ENCODE measurements at places on chromosomes 7 and 10. TPM values are rescaled to one million over a fixed set of nuclear protein-coding genes. Genes with fewer than 3 reads are reported as not detected.
A peak's percentile ranks its signal among the peaks of the same experiment; 100 is the strongest.

The HOXA1 gene
- 0.33 TPM for polyA plus RNA-seq

The ANKRD22 gene
- 23.1 TPM for polyA plus RNA-seq

The MYOF gene
- polyA plus RNA-seq, result 23.4 TPM

The PNLIP gene
- polyA plus RNA-seq, result 0.14 TPM

The SLC16A9 gene
- 0.70 TPM for polyA plus RNA-seq

The OR2A12 gene
- not detected for polyA plus RNA-seq

The KLF14 gene
- not detected for polyA plus RNA-seq

The HTR7 gene
- polyA plus RNA-seq, result 0.48 TPM

The GPRIN2 gene
- 17.7 TPM for polyA plus RNA-seq

The ZNF853 gene
- 1.4 TPM for polyA plus RNA-seq

The WDFY4 gene
- 4.6 TPM for polyA plus RNA-seq

GRCh38 chr10:30625080-30625479 lies 4.5 kb downstream of the LYZL2 start:
- DNase-seq, result no peak

DNA sequence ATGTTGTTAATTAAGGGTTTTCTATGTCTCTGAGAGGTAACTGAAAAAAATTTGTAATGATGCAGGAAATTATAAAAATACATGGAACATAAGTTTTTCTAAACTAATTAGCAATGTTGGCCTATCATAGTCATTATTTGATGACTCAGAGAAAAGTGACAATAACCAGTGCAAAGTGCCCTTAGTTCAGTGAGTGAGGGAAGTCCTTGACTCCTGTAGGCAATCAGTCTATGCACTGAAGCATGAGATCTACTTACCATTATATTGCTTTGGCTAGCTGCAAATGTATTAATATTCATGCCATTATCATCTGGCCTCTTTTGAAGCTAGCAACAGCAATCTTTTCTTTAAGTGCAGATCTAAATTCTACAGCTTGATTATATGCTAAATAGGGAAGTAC lies 40.6 kb downstream of the CCDC172 start:
- no peak for DNase-seq

- DNase-seq, result no peak
Measured at GRCh38 chr7:130353196-130353595, 8.6 kb downstream of the CPA5 start.

DNA sequence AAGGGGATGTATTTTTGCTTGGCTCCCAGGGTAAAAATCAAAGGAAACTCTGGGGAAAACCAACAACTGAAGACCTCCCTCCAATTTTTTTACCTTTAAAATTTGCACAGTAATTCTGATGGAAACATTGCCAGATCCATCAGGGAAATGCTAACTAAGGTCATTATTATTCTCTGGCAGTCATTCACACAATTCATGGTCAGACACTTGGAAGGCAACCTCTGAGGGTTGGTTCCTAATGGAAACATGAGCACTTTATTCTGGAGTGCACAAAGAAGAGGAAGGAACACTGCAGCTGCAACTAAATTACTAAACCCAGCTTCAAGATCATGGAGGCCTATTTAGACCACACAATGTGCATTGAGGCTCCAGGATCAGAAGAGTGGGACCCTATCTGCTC lies 34.2 kb downstream of the SRI start:
- no peak for DNase-seq

- DNase-seq, result no peak
Measured at GRCh38 chr7:37660614-37661013, 23.0 kb upstream of the GPR141 start.

DNA sequence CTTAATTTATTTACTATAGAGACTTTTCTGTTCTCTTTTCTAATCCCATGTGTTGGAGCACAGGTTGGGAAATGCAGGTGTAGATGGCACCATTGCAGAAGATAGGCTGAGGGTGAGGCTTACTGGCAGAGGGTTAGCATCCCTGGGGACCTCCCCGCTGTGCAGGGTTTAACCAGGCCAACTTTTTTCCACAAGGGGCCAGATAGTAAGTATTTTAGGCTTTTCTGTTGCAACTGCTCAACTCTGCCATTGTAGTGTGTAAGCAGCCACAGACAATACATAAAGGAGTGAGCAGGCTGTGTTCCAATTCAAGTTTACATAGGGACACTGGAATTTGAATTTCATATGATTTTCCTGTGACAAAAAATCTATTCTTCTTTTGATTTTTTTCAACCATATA lies 34.6 kb upstream of the AOAH start:
- no peak for DNase-seq

- no peak for DNase-seq
Measured at GRCh38 chr7:129535896-129536295, 33.6 kb downstream of the SMKR1 start.

DNA sequence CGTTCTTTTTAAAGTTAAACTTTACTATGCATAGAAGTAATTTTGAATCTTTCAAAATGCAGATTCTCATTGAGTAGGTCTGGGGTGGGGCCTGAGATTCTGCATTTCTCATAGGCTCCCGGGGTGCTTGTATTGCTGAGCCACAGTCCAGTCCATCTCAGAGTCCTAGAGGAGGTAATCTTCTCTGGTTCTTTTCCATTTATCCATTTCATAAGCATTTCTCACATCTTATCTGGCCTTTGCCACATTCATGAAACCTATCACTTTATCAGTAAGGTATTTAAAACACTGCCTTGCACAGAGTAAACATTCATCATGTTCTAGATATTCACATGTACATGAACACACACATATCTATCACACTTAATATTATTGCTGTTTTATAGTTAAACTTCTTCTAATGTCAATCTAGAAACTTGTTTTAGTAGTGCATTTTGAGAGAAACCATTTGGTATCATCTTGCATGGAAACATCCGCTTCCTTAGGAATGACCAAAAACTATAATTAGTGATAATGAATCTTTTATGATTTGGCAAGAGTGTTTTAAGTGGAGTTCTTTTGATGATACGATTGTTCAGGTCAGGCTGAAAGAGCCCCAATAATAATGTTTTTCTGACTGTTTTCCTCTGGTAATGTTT lies 12.0 kb downstream of the GNAI1 start:
- DNase-seq, result peak; percentile 53

DNA sequence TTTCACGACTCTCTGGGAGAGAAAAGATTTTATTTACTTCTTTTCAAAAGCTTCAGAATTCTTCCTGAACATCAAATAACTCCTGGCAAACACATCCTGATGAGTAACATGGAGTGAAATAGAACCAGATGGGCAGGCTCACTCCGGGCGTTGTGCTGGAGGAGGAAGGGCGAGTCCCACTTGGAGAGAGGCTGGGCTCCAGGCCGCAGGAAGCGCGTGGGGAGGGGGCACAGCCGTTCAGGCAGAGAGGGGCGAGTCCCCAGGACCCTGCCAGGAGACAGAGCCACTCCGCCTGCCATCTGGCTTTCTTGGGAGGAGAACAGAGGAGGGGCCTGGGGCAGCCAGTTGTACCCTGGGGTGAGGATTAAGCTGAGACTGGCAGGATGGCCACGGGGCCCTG lies 265.9 kb upstream of the ZMIZ1 start:
- DNase-seq, result peak; percentile 89

DNA sequence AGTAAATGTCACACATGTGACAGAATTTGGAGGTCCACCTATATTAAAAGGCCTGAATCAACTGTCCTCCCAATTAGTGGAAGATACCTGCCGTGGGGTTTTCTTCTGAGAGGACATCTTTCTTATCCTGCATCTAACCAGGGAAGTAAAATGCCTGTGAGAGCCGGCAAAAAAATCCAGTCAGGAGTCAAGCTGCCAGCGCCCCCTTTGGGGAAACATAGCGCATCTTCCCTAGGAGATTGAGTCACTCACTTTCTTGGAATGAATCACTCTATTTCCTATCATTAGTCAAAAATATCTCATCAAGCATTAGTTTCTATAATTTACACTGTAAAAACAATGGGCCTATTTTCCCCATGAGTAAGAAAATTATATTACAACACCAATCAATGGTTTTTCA lies 66.4 kb upstream of the ANK3 start:
- no peak for DNase-seq

DNA sequence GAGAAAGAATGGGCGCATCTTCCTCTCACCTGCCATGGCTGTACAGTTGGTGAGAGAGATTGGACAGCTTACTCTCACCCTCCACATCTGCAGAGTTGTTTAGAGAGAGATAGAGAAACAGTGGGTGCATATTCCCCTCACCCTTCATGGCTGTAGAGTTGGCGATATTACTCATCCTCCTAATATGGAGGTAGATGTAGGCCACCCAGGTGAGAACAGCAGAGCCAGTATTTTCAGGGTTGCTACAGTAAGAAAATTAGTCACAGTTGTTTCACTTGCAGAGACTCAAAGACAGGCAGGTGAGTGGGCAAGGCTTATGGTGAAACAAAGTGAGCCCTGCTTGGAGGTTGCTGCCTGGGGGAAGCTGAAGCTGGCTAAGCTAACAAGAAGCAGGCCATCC lies 65.0 kb upstream of the PFKP start:
- DNase-seq, result no peak

DNA sequence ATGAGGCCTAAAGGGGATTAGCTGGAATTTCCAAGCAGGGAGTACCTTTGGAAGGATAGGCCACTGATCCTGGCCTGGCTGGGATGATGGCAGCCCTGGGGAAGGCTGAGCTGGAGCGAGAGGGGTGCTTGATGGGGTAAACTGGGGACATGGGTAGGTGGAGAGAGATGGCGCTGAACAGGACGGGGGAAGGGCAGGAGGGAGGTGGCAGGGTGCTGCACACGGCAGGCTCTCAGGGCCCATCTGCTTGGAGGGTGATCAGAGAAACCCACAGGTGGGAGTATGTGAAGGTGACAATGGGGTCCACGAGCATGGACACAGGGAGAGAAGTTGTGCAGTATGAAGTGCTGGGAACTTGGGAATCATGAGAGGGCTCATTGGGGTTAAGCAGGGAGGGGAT lies 10.3 kb downstream of the MAT1A start:
- DNase-seq, result no peak

GRCh38 chr7:30245913-30246312 lies 38.5 kb upstream of the ZNRF2 start:
- no peak for DNase-seq

DNA sequence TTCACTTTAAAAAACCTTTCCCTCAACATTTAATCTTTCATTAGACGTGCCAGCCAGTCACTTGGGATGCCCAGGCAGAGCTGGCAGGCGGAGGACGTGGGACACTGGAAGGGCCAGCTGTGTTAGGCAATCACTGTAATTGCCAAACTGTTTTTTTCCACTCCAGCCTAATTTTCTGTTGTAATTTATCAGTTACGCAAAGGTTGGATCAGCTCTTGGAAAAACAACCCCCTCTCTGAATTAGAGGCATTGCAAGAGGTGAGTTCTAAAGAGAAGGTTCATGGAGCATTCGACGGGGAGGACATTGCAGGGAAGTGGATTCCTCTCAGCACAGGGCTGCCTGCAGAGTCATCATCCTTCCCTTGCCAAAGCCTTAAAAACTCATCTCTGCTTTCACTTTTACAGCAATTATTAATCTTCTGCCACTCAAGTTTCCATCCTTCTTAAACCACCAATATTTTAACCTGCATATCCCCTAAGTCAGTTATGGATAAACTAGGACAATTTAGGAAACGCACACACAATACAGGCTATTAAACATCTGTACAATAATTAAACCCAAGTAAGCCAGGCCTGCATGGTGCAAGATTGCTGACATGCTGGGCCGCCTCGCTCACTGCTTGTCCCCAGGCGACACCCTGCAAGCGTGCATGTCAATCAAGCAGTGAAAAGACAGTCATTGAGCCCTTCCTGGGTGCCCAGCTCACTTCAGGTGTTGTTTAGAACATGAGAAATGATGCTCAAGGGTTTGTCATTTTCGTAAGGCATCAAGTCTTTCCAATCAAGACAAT lies 272.3 kb upstream of the RNF32 start:
- no peak for DNase-seq

- DNase-seq, result no peak
Measured at GRCh38 chr10:20901110-20901509, 4.0 kb upstream of the NEBL start.

All from lung (tissue), 17 donors.